Coronary artery (tissue), 2 donors: ENCODE measurements at places on chromosomes 7 and 10.

DNA sequence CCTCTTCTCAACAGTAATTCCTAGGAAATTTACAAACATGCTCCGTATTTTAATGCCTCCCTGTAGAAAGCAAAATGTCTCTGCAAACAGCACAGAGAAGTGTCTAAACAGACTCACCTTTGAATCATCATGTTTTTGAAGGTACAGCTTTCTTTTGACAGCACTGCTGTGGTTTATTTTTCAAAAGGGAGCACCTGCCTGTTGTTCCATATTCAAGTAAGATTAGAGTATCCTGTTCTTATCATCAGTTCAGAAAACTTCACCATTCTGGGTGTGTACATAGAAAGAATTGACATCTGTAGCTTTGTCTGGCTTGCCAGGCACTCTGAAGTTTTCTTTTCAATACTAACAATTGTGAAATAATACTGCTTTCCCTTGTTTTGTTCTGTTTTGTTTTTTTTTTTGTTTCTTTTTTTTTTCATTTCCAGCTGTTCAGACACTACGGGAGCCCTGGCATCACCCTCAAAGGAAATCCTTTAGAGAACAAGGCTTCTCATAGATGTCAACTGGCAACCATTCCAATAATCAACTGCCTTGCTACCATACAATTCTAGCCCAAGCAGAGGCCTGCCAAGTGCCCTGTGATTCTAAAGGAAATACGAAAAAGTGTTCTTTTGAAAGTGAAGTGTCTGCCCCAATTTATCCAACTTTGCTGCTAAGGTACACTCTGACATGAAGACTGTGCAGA is 275.9 kb downstream of the PRPF18 start:
- no peak for DNase-seq

DNA sequence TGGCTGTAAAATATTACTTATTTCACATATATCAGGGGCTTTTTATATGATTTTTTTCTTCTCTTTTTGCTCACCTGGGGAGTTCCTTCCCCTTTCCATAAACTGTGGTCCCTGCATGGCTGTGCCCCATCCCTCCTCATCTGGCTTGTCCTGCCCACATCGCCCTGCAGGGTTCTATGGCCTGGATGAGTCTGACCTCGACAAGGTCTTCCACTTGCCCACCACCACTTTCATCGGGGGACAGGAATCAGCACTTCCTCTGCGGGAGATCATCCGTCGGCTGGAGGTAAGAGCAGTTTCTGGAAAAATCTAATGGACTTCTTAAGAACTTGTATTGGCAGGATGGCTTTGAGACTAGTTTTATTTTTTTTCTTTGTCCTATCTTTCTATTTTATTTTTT is 60.1 kb downstream of the OGDH start:
- no peak for DNase-seq

GRCh38 chr10:112583236-112583939 is 136.4 kb downstream of the VTI1A start:
- DNase-seq = no peak

GRCh38 chr10:124546055-124546369 is 84.4 kb downstream of the LHPP start:
- no peak for DNase-seq

DNA sequence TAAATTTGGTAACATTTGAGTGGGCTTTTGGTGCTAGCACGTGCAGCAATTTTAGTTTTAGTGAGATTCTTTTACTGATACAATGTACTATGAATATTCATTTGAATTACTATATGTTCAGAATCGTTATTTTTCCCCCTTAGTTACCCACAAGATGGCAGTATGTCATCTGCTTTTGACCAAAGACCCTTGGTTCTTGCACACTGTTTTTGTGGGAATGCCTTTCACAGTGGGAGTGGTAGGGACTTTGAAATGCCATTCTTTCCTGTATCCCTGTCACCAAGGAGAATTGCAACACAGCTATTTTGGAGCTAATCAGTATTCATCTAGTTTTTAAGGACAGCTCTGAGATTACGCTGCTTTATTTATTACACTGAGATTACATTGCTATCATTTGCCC is 40.6 kb downstream of the SEC23IP start:
- no peak for DNase-seq

DNA sequence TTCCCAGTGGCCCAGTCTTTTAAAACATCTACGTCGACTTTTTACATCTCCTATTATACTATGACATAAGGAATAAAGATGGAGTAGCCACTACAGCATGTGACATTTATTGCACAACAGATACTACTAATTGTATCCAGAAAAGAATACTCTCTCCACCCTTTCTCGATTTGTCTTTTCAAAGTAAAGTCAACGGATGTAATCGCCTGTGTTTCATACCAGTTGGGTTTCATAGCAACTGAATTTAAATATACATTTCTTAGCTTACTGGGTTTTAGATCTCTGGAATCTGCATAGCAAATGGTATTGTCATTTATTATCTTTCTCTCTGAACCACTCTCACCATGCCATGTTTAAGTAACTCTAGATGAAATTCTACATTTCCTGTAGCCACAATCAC is 86.4 kb upstream of the TRIL start:
- DNase-seq = no peak

DNA sequence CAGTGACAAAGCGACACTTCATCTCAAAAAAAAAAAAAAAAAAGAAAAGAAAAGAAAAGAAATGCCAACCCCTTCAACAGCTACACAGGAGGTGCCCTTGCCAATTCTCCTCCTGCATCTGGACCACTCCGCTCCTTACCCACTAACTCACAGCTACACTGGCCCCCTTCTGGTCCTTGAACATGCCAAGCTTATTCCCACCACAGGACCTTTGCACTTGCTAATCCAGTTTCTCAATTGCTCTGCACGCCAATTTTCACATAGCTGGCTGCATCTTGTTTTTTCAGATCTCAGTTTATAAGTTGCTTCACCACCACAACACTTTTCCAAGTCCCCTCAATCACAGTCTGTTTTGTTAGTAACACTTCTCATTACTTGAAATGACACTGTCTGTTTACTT is 5.5 kb downstream of the PDAP1 start:
- no peak for DNase-seq

GRCh38 chr10:95833042-95833610 is 74.6 kb upstream of the CC2D2B start:
- DNase-seq = no peak

DNA sequence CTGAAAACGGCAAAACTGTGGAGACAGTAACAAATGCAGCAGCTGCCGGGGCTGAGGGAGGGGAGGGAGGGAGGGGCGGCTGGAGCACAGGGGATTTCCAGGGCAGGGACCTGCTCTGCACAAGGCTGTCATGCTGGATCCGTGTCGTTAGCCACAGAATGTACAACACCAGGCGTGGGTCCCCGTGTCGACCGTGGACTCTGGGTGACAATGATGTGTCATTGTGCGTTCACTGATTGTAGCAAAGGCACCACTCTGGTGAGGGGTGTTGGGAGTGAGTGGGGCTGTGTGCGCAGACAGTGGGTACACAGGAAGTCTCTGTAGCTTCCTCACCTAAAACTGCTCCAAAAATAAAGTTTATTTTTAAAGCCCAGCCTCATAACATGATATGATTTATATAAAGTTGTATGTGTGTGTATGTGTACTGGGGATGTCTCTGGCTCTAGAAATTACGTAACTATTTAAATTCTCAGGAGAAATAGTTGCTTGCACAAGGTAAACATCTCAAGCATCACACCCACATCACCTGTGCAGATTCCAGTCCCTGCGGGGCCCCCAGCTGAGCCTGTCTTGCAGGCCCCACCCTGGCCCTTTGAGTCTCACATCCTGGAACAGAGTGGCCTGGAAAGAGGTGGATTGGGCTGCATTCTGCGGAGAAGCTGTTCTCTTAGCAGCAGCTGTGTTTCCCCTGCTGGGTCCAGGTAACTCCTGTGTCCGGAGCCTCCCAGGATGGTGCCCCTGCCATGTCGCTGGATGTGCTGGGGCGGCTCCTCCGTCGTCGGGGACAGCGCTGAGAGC is 135.7 kb downstream of the DYNC2I1 start:
- no peak for DNase-seq

DNA sequence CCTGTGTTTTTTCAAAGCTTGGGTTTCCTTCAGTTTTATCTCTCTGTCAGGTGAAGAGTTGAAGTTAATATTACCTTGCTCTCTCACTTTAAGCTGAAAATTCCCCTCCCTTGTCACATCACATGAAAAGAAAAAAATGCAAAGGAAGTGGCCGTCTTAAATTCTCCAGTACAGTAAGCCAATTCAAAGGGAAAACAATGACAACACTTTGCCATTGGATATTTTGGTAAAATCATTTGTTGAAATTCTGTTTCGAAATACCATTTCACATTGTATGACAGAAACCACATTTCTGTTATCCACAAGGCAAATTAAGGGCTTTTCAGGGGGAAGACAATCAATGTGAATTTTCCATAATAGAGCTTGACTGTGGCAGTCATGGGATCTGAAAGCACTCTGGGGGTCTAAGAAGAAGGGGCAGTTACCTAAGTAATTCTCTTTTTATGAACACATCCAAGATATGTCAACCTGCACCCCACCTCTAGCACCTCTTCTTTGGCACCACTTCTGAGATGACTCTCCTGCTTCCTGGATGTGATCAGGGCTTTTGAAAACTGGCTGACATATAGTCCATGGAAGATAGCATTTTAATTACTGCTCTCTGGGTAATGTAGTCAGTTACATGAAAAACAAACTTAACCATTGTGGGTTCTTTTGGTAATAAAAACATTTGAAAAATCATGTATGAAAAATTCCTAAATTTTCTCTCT is 63.8 kb downstream of the ENTPD1 start:
- DNase-seq = no peak

DNA sequence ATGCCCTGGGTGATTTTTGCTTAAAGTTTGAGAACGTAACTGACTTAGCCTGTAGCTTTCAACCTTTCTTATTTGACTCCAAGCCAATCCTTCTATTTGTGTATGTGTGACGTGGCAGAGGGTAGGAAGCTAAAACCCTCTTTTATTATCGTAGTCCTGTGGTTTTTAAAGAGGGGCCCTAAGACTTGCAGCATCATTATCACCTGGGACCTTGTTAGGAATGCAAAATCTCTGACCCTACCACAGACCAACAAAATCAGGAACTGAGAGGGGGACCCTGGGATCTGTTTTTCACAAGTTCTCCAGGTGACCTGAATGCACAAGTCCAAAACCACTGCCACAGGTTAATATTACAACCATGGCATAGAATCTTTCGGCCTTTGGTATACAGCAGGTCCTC is 80.1 kb downstream of the OSBPL3 start:
- no peak for DNase-seq

- no peak for DNase-seq
Measured at GRCh38 chr7:151078233-151079040, 2.2 kb downstream of the FASTK start.

- no peak for DNase-seq
Measured at GRCh38 chr10:77416311-77417135, 221.1 kb downstream of the KCNMA1 start.
